ENCODE measurements at places on chromosomes 1 and 21. TPM values are rescaled to one million over a fixed set of nuclear protein-coding genes. Genes with fewer than 3 reads are reported as not detected.

DNA sequence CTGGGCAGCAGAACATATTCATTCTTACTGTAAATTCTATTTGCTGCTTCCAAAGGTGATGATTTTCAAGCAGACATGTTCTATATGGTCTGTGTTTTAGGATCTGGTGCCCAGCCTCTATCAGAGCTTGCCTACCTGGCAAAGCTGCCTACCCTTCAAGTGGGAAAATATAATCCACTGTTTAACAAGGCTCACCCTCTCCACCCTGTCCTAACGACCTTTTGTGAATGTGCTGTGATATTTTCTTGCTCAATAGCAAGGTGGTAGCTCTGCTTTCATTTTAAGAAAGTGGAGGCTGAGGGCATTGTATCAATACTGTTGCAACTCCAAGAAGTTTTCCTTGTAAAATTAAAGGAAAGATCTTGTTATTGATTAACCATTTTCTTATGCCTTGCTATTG lies 26.0 kb upstream of the AGO1 start:
- H3K36me3 ChIP-seq, result no peaks in the 10 kb centered on the region
- DNase-seq, result no peak
- no peak overlapping the region for H3K4me3 ChIP-seq
- H3K27ac ChIP-seq, result no peak overlapping the region
- H3K27me3 ChIP-seq, result no peaks in the 10 kb centered on the region

GRCh38 chr1:99705385-99705784 lies 59.5 kb downstream of the PALMD start:
- DNase-seq, result no peak
- H3K27ac ChIP-seq, result no peak overlapping the region
- H3K4me3 ChIP-seq, result no peak overlapping the region
- H3K4me1 ChIP-seq, result peaks cover 4% of the 10 kb centered on the region
- peaks cover 3% of the 10 kb centered on the region for H3K36me3 ChIP-seq

- no peaks in the 10 kb centered on the region for H3K4me1 ChIP-seq
- no peak overlapping the region for H3K27ac ChIP-seq
- H3K4me3 ChIP-seq, result no peak overlapping the region
- DNase-seq, result no peak
- peaks cover 40% of the 10 kb centered on the region for H3K27me3 ChIP-seq
Observed at GRCh38 chr1:162397943-162398560, 13.9 kb downstream of the SH2D1B start.

GRCh38 chr1:221203224-221204054 lies 324.2 kb downstream of the HLX start:
- H3K4me1 ChIP-seq, result peaks cover 2% of the 10 kb centered on the region
- no peaks in the 10 kb centered on the region for H3K27me3 ChIP-seq
- DNase-seq, result peak; percentile 60

Gene C1orf105
- total RNA-seq, result not detected

DNA sequence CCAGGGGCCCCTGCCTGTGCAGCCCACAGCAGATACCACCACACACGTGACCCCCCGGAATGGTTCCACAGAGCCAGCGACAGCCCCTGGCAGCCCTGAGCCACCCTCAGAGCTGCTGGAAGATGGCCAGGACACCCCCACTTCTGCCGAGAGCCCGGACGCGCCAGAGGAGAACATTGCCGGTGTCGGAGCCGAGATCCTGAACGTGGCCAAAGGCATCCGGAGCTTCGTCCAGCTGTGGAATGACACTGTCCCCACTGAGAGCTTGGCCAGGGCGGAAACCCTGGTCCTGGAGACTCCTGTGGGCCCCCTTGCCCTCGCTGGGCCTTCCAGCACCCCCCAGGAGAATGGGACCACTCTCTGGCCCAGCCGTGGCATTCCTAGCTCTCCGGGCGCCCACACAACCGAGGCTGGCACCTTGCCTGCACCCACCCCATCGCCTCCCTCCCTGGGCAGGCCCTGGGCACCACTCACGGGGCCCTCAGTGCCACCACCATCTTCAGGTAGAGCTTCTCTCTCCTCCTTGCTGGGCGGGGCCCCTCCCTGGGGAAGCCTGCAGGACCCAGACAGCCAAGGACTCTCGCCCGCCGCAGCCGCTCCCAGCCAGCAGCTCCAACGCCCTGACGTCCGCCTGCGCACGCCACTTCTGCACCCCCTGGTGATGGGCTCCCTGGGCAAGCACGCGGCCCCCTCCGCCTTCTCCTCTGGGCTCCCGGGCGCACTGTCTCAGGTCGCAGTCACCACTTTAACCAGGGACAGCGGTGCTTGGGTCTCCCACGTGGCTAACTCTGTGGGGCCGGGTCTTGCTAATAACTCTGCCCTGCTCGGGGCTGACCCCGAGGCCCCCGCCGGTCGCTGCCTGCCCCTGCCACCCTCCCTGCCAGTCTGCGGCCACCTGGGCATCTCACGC lies 51.0 kb downstream of the COL18A1 start:
- no peak overlapping the region for H3K4me3 ChIP-seq
- no peaks in the 10 kb centered on the region for H3K4me1 ChIP-seq
- no peaks in the 10 kb centered on the region for H3K27me3 ChIP-seq
- no peaks in the 10 kb centered on the region for H3K36me3 ChIP-seq
- DNase-seq, result no peak

DNA sequence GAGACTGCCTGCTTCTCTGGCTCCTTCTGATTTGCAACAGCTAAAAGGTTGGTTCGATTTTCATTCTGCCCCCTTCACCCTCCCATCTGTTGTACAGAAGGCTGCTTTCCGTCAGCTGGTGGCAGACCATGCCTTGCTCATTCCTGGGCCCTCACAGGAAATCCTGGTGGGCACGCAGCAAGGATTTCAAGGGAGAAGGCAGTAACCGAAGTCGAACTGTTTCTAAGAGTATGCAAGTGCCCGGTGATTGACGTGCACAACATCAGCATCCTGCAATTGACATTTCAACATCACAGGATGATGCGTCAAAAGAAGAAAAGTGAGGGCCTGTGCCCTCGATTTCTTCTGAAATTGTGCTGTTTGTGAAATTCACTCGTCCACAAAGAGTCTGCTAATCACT lies 83.8 kb downstream of the PLPP3 start:
- DNase-seq, result no peak
- H3K36me3 ChIP-seq, result no peaks in the 10 kb centered on the region
- no peak overlapping the region for H3K27ac ChIP-seq
- no peak overlapping the region for H3K4me3 ChIP-seq

GRCh38 chr1:234781241-234782065 lies 171.5 kb upstream of the IRF2BP2 start:
- no peaks in the 10 kb centered on the region for H3K4me1 ChIP-seq
- no peak for DNase-seq
- H3K27ac ChIP-seq, result no peak overlapping the region
- H3K27me3 ChIP-seq, result no peaks in the 10 kb centered on the region
- no peak overlapping the region for H3K4me3 ChIP-seq

Gene DDAH1
- total RNA-seq, result not detected

- H3K36me3 ChIP-seq, result no peaks in the 10 kb centered on the region
- no peak for DNase-seq
- no peak overlapping the region for H3K27ac ChIP-seq
- peaks cover 18% of the 10 kb centered on the region for H3K4me1 ChIP-seq
- H3K4me3 ChIP-seq, result no peak overlapping the region
- H3K27me3 ChIP-seq, result peaks cover 3% of the 10 kb centered on the region
Observed at GRCh38 chr21:29230551-29231261, 68.0 kb upstream of the BACH1 start.

GRCh38 chr1:226666164-226666506 lies 72.9 kb downstream of the ITPKB start:
- no peak overlapping the region for H3K4me3 ChIP-seq
- DNase-seq, result peak; percentile 32
- peaks cover 67% of the 10 kb centered on the region for H3K4me1 ChIP-seq
- peak overlapping the region; percentile 2 for H3K27ac ChIP-seq
- peaks cover 17% of the 10 kb centered on the region for H3K36me3 ChIP-seq

- H3K36me3 ChIP-seq, result no peaks in the 10 kb centered on the region
- no peaks in the 10 kb centered on the region for H3K4me1 ChIP-seq
- no peak overlapping the region for H3K4me3 ChIP-seq
- H3K27me3 ChIP-seq, result peaks cover 5% of the 10 kb centered on the region
- H3K27ac ChIP-seq, result no peak overlapping the region
Observed at GRCh38 chr1:54835970-54836369, 34.8 kb upstream of the TTC22 start.

DNA sequence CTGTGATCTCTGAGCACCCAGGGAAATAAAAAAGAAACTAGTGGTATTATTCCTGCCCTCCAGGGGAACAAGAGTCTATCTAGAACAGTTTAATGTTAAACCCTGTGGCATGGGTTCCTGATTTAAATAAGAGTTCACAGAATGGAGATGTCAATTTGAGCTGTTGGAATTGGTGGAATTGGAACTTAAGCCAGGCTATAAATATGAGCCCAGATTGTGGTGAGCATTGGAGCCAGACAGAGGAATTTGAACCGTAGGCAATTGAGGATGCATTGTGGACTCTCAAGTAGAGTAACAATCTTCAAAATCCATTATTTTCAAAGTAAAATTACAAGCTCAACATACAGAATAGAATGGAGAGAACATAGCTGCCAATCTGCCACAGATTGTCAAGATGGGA lies 98.2 kb downstream of the NEK7 start:
- peaks cover 26% of the 10 kb centered on the region for H3K36me3 ChIP-seq
- no peak for DNase-seq
- H3K27me3 ChIP-seq, result no peaks in the 10 kb centered on the region
- H3K4me3 ChIP-seq, result no peak overlapping the region
- H3K27ac ChIP-seq, result no peak overlapping the region

DNA sequence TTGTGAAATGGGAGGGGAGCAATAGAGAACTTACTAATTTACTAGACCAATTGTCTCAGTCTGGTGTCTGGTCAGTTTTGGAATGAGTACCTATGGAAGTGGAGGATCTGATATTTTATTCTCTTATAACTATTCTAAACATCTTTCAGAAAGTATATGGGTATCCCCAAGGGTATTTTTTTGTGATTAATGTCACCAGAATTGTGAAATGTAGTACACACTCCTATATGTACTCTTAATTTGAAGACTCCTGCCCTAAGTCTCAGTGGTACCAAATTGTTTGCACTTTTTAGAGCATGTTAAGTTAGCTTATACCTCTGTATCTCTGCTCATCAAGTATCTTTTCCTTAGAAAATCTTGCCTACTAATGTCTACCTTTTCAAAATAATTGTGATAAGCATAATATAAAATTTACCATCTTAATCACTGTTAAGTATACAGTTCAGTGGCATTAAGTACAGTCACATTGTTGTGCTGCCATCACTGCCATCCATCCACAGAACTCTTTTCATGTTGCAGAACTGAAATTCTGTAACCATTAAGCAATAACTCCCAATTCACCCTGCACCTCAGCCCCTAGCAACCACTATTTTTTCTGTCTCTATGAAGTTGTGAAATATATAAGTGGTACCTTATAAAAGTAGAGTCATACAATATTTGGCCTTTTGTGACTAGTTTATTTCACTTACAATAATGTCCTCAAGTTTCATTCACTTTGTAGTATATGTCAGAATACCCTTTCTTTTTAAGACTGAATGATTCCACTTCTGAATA lies 40.5 kb downstream of the SLC30A7 start:
- peaks cover 78% of the 10 kb centered on the region for H3K36me3 ChIP-seq
- no peaks in the 10 kb centered on the region for H3K27me3 ChIP-seq
- H3K27ac ChIP-seq, result no peak overlapping the region
- H3K4me3 ChIP-seq, result no peak overlapping the region

DNA sequence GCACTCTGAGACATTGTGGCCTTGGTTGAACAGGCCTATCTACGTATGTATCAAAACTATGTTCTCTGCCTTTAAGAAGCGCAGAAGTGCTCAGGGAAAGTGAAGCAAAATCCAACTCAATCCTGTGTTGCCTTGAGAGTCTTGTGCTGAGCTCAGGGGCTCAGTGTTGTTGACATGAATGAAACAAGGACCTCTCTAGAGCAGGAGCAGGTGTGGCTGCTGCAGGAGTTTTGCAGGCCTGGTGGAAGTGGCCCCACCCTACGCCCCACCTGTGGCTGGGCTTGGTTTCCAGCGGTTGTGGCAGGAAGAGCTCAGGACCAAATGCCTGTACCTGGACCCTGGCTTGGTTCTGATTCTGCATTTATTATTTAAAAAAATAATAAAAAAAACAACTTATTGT lies 20.9 kb downstream of the CA6 start:
- peak overlapping the region; percentile 86 for H3K27ac ChIP-seq
- H3K36me3 ChIP-seq, result peaks cover 81% of the 10 kb centered on the region
- peaks cover 51% of the 10 kb centered on the region for H3K4me1 ChIP-seq

Gene TOMM20
- total RNA-seq, result 81.2 TPM

- peaks cover 3% of the 10 kb centered on the region for H3K4me1 ChIP-seq
- no peak overlapping the region for H3K4me3 ChIP-seq
- peaks cover 17% of the 10 kb centered on the region for H3K36me3 ChIP-seq
- DNase-seq, result no peak
- H3K27me3 ChIP-seq, result no peaks in the 10 kb centered on the region
Observed at GRCh38 chr1:99886841-99887240, 36.7 kb downstream of the AGL start.

Gene BCL2L15
- total RNA-seq, result 2.9 TPM

Gene COL9A2
- total RNA-seq, result 6.0 TPM

Measured in activated naive CD8-positive, alpha-beta T cell treated with anti-CD3 and anti-CD28 coated beads, Interleukin-2, amount 10 ng/mL, durations not matched to agents 7 days and 5 days (primary cell).